NCI-H1930 (cell line): ENCODE measurements at places on chromosomes 4 and X.
A peak's percentile ranks its signal among the peaks of the same experiment; 100 is the strongest.

- DNase-seq, result no peak
These were observed 219.3 kb upstream of the JADE1 start for GRCh38 chr4:128590034-128590740.

- no peak for DNase-seq
These were observed 106.8 kb upstream of the MAGEA10 start for GRCh38 chrX:152245213-152245612.

DNA sequence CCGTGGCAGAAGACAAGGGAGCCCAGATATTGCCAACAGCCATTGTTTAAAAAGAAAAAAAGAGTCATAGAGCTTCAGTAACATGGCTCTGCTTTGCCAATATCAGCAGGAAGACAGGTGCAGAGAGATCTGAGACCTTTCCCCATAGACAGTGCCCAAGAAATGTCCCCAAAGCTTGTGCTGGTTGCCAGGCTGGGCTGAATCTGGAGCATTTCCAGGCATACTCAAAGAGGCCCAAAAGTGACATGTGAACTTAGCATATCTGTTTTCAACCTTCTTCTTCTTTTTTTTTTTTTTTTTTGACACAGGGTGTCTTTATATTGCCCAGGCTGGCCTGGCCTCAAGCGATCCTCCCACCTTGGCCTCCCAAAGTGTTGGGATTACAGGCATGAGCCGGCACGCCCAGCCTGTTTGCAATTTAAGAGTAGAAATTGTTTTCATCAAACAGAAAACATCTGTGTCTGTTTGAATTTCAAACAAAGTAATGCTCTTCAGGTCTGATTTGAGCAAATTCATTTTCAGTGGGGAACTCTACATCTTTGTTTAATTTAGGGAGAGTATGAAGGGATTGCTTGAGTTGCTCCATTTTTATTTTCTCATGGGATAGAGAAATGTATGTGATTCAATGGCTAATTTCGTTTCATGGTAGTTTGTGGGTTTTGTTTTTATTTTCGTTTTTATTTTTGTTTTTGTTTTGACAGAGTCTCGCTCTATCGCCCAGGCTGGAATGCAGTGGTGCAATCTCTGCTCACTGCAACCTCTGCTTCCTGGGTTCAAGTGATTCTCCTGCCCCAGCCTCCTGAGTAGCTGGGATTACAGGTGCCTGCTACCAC lies 56.6 kb upstream of the RBM47 start:
- DNase-seq, result no peak

DNA sequence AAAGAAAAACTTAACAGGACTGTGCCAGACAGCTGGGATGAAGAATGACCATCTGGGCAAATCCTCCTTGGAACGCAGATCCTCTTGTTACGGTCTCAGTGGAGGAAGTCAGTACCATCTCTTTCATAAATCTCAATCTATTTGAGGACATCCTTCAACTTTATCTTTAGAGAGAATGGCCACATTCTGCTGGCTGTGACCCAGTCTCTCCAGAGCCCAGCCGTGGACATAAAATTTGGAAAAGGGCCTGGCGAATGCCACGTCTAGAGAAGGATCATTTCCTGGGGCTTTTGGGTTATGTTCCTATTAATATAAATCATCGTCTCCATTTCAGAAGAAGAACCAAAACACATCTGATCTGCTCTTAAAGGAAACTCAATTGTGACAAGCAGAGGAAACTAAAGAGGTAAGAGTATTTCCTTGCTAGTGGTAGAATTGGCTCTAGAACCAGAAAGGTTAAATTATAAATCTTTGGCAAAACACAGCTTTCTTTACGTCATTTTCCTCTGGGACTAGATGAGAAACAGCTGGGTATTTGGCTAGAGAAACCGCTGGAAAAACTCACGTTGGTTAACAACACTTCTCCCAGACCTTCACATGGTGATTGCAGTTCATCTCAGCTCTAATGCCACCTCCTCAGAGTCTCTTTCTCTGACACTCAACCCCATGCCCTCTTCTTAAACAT lies 164.7 kb downstream of the CHIC2 start:
- DNase-seq, result no peak

DNA sequence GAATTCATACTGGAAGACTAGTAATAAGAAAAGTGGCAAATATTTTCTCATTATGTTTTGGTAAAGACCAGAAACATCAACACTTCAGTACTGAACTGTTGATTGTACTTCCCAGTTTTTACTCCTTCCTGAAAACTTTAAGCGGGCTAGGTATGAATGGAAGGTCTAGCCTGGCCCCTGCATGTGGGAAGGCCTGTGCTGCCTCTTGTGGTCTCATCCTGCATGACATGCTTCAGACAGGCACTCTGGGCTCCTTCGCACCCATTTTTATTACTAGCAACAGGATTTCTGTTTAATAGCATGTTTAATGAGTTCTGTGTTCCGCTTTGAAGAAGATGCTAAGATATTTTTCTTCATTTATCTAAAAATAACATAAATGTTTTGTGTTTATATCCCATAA lies 279.1 kb downstream of the ANK2 start:
- DNase-seq, result no peak

DNA sequence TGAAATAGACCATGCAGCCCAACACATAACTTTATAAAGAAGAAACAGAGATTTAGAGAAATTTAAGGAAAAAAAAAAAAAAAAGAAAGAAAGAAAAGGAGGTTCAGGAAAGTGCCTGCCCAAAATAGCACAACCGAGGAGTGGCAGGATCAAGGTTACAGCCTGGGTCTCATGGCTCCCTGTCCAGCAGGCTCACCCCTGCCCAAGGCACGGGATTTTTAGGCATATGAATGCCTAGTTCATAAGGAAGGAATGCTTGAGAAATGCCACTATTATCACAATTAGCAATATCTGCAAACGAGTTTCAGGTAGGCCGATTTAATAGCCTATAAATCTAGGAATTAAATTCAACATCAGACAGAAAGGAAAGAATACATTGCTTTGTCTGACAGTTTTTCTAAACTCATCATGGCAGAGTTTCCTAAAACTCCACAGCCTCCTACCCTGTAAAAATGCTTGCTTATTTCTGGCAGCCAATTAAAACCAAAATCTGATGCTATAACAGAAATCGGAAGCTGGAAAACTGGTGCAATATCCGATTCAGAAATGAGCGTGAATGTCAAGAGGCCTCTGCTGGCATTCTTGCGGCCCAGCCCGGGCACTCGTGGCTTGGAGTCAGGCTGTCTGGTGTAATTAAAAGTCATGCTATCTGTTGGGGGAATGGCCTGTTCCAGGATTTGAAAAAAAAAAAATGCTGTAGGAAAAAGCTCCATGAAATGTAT lies 63.5 kb downstream of the GEMIN8 start:
- no peak for DNase-seq

DNA sequence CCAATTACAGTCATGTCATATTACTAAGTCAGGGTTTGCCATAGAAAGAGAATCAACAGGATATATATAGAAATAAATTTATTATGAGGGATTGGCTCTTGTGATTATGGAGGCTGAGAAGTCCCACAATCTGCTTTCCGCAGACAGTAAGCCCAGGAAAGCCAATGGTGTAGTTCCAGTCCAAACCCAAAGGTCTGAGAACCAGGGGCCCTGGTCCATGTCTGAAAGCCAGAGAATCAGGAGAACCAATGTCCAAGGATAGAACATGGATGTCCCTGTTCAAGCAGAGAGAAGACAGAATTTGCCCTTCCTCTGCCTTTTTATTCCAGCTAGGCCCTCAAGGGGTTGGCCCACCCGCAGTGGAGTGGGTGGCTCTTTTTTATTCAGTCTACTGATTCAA lies 25.6 kb downstream of the FABP2 start:
- no peak for DNase-seq

DNA sequence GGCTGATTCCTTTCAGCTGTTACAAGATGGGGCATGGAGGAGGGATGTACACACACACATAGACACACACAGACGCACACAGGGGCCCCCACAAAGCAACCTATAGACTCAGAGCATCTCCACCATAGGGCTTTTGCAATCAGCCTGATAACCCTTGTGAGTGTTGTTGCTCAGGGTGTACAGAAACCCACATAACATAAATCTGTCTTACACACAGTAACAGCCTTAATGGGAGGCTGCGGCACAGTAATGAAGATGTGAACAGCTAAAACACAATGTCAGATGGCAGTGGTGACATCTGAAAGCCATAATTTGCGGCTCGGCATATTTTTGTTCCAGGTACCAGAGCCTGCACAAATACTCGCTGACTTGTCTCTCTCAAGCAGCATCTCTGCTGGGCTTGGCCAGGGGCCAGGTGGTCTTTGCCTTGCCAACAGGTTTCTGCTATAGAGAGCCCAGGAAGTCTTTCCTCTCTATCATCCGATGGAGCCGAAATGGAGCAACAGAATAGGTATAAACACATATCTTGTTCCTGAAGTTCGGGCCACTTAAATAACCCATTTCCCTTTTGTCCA lies 357.2 kb upstream of the GATB start:
- DNase-seq, result no peak

DNA sequence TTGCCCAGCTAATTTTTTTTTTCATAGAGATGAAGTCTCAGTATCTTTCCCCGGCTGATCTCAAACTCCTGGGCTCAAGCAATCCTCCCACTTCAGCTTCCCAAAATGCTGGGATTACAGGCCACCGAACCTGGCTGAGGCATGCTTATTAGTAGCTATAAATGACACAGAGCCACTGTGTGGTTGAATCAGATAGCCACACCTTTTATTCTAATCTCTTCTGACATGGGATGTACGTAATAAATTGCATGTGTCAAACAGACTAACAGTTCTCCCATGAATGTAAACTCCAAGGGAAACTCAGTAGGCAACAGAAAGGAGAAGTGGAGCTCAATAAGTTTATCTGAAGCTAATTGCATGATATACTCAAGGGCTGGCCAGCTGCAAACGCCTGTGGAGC lies 139.8 kb upstream of the VCX3A start:
- DNase-seq, result no peak

DNA sequence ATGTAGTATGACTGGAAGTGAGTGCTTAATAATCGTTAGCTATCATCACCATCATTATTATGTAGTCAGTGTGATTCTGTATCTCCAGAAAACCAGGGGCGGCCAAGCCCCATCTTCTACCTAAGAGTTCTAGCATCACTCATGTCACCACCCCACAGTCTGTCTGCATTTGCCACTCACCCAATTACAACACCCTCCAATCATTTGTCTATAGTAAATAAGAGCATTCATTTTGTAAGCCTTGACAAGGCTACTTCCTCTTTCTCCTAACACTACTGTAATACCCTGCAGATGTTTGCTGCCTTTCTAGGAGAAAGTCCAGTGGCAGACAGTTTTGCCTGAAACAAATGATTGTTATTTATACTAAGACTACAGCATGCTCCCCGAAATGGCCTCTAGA lies 15.8 kb upstream of the IL21 start:
- DNase-seq, result no peak

- DNase-seq, result no peak
These were observed 3.9 kb downstream of the TFDP3 start for GRCh38 chrX:133214301-133214700.

DNA sequence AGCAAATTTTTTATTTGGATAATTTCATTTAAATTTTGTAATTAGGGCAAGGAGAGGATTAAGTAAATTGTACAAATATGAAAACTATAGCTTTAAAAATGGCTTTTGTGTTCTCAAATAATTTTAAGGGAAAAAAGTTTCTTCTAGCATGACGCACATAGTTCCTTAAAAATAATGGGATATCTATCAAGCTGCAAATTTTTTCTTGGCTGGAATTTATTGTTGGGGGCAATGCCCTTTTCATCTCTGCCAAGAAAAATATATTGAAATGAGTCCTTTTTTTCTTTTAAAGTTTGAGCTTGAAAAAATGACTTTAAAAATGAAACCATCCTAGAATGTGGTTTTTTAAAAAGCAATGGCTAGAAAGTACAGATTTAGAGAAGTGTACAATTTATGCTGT lies 154.4 kb upstream of the UGT8 start:
- no peak for DNase-seq

DNA sequence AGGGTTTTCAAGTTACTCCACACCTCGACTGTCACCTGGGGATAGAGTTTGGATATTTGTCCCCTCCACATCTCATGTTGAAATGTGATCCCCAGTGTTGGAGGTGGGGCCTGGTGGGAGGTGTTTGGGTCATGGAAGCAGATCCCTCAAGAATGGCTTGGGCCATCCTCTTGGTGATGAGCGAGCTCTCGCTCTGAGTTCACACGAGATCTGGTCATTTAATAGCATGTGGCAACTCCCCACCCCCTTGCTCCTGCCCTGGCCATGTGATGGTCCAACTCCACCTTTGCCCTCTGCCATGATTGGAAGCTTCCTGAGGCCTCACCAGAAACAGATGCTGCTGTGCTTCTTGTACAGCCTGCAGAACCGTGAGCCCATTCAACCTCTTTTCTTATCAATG lies 8.3 kb downstream of the CTAG1A start:
- DNase-seq, result no peak

DNA sequence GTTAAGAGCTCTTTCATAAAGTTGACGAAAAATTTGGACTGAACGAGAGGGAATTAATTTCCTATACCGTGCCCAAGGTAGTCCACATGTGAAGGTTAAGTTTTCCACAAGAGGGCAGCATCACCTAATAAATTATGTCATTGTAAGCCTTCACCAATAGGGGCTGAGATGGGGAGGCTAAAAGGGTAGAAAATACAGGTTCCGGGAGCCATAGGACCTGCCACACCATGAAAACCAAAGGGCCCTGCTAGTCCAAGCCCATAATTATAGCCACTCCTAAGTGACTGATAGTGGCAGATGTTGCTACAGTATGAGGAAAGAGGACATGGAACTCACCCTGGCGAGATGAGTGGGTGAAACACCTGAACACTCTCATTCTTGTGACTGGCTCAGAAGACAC lies 122.2 kb downstream of the SHROOM4 start:
- DNase-seq, result peak; percentile 5

DNA sequence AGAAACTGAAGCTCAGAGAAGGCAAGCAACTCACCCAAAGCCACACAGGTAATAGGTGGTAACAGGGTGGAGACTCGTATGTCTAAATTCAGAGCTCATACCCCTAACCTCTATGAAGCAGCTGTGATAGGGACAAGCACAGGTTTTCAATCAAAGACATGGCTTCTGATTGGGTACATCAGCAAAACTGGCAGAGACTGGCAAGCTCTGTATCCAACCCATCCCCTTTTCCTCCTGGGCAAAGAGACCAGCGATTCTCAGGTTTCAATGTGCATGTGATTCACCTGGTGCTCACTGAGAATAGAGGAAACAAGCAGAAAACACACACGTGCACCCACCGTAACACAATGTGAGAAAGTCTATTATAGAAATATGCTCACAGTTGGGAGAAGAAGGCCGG lies 153.0 kb downstream of the SMIM20 start:
- no peak for DNase-seq

DNA sequence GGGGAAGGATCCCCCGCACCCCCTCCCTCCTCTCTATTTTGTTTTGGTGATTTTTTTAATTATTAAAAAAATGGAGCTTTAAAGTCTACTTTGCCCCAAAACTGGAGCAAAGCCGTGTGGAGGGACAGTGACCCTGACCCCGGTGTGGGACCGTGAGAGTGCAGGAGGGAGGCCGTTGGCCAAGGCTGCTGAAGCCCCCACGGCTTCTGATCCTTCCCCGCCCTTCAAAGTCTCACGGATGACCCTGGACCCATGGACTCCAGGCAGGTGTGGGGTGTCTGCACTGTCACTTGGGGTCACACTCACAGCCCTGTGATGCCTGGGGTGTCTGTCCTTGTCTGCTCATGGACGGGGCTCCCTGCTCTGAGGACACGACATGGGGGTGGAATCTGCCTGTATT lies 133.3 kb downstream of the CPZ start:
- no peak for DNase-seq
